Stimulated activated CD8-positive, alpha-beta memory T cell treated with anti-CD3 and anti-CD28 coated beads, Interleukin-15, amount 100 ng/mL, for 1 hour (primary cell): ENCODE measurements at places on chromosomes 7 and 10.

- peak; percentile 85 for DNase-seq
These were observed 9.7 kb upstream of the ZFAND2A start for GRCh38 chr7:1169409-1170368.

GRCh38 chr7:106658316-106659165 lies 2.4 kb downstream of the CCDC71L start:
- no peak for DNase-seq

DNA sequence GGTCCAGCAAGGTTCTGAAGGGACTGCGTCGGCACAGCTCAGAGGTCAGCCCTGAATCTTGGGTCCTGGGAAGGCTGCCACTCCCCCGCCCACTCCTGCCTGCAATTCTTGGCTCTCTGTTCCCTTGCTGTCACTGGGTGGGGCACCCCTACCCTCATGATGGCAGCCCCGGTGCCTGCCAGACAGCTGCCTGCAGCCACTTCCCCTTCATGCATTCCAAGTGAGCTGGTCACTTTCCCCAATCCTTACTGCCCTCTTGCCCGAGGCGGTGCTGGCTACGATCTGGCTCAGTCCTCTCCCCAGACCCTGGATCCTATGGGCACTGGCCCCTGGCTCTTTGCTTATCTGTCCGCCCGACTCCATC lies 14.2 kb downstream of the MYL10 start:
- no peak for DNase-seq

- DNase-seq, result no peak
These were observed 31.4 kb downstream of the OAT start for GRCh38 chr10:124387078-124387874.

- DNase-seq, result no peak
These were observed 106.2 kb downstream of the SAMD9 start for GRCh38 chr7:93011351-93012294.

DNA sequence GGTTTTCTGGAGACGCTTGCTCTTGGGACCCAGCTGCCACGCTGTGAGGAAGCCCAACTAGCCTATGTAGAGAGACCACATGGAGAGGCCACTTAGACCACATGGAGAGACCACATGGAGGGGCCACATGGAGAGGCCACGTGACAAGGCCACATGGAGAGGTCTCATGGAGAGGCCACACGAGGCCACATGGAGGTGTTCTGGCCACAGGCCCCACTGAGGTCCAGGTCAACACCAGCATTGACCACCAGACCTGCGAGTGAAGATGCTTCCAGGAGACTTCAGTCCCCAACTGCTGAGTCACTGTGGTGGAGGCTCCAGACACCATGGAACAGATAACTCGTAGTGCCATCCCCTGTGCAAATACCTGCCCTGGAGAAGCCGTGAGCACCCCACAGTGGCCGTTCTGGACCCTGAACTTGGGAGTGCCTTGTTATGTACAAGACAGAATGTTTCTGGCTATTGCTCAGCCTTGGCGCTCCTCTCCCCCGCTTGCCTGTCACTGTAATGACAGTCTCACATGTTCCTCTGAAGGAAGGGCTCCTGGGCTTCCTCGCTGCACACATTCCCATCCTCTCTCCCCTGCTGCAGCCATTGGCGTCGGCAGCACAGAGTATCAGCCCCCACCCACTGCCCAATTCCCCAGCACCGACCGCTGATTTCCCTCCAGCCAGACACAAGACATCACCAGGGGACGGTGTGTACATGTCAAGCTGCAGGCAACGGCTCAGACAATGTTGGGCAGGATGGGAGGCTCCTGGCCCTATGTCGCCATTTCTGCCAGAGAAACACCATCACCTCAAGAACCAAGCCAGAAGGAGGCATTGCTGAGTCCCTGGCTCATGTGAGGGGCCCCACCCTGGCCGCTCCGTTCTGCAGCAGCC lies 49.0 kb upstream of the TNRC18 start:
- DNase-seq, result no peak

DNA sequence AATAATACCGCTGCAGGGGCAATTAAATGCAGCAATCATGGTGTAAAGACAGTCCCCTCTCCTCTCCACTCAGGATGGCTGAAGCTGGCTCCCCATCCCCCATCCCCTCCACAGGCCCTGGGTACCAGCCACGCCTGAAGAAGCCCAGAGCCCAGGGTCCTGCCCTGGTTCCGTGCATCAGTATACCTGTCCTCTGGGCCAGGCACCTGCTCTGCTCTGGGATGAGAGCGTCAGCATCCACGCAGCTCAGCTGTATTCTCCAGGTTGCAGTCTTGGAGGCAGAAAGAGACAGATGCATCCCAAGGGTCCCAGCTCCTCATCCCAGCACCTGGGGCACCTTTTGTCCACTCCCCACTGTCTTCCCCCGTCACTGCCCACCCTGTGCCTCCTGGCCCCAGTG lies 233.8 kb downstream of the TCERG1L start:
- DNase-seq, result no peak

GRCh38 chr7:98978672-98979071 lies 100.3 kb downstream of the TRRAP start:
- no peak for DNase-seq

GRCh38 chr10:127142136-127142535 lies 54.3 kb downstream of the INSYN2A start:
- DNase-seq, result no peak

DNA sequence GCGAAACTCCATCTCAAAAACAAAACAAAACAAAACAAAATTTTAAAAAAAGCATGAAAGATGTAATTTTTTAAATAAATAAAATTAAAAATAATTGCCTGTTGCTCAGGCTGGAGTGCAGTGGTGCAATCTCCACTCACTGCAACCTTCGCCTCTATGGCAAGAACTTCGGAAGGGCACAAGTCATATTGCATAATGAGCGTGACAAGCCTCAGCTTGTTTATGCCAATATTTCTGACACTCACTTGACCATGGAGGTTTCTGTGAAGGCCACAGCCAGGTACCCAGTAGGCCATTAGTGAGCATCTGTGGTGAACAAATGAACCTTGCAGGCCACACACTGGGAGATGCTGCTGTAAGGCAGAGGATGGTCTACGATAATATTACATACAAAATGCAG lies 106.1 kb upstream of the KMT2C start:
- no peak for DNase-seq

DNA sequence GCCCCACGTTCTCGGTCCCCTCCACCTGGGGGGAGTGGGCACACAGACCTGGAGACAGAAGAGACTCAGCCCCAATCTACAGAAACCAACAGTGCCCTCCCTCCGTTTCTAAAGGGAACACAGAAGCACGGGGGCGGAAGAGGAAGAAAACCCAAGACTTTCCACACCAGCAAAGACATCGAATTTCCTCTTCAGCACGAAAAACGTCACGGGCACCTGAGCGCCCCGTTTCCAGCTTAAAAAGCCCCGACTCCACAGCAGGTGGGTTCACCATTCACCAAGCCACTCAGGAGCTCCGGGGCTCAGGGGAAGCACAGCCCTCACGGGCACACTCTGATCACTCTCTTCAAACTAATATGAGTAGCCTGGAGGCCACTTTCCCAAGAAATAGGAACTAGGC lies 19.6 kb downstream of the NUDT1 start:
- peak; percentile 7 for DNase-seq

DNA sequence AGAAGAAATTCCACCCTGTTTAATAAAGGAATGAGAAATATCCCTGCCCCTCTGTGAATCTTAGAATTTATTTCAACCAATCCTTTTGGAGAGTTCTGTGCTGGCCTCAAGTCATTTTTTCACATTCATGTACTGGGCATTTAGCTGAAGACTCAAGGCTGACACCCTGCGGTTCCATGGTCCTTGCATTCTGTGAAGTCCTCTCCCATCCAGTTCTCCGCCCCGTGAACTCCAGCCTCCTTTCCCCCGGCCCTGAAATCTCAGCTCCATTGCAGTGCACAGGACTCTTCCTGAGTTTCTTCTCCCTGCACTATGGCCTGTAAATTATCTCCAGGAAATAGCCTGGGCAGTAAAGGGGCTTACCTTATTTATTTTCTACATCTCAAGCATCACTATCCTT lies 183.0 kb upstream of the KCND2 start:
- no peak for DNase-seq

DNA sequence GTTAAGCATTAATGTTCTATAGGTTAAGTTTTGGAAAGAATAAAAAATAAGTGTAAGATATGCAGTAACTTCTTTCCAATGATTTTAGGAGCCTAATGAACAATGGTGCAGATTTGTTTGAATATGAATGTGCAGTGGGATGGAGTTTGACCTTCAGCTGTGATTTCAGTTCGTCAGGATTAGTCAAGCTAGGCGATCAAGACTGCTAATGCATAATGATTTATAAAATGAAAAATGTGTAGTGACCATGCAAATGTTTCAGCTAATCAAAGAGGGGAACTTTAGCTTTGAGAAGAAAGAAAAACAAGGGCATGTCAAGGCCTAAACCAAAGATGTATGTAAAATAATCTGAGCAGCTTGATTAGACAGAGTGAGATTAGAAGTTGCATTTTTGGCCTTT lies 208.5 kb downstream of the FOXP2 start:
- no peak for DNase-seq

DNA sequence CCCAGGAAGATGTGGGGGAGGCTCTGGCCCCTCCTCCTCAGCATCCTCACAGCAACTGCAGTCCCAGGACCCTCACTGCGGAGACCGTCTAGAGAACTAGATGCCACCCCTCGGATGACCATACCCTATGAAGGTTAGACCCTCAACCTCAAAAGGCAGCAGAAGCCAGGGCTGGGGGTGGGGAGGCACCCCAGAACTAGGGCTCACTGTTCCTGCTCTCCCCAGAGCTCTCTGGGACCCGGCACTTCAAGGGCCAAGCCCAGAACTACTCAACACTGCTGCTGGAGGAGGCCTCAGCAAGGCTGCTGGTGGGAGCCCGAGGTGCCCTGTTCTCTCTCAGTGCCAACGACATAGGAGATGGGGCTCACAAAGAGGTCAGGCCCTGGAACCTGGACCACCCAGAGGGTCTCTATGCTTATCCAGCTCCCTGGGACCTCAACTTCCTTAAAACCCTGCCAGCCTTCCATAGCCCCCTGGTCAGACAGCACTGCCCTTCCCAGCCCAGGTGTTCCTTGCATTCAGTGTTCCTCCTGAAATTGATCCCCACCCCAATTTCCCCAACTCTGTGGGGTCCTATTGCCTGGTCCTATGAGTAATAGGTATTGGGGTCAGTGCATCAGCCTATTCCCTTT lies 3.7 kb downstream of the SEMA4G start:
- no peak for DNase-seq

DNA sequence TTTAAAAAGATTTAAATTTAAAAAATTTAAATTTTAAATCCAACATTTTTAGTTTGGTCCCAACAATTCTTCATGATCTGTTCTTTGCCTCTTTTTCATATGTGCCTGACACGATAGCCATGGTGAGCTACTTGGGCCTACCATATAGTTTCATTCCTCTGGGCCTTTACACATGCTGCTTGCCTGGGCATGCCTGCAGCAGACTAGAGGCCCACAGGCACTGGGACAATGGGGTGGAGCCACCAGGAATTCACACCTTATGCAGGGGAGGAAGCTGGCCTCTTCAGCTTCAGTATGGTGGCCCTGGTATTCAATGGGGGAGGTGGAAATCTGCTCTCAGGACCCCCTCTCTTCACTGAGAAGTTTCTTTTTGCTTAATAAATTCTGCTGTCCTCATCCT lies 37.8 kb upstream of the ZNF365 start:
- DNase-seq, result no peak

GRCh38 chr7:73555411-73555982 lies 2.0 kb downstream of the BCL7B start:
- no peak for DNase-seq

GRCh38 chr10:112137154-112137987 lies 46.2 kb downstream of the GPAM start:
- DNase-seq, result peak; percentile 37

DNA sequence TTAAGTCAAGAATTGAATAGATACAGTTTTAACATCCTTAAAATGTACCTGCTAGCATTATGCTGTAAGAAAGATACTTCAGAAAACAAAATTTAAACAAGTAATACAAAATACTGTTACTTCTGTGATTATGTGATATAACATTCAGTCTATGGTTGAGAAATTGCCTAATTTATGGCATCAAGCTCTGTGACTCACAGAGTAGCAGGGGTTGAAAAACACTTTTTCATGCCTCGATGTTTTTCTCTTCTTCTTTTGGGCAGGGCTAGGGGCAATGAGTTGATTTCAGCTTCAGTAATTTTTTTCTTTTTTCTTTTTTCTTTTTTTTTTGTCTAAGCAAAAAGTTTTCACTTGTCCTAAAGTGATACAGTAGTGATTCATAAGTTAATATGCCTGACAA lies 209.2 kb downstream of the MBL2 start:
- DNase-seq, result no peak

- no peak for DNase-seq
These were observed 16.7 kb downstream of the SEC31B start for GRCh38 chr10:100502926-100503494.

GRCh38 chr7:37211097-37211880 lies 237.4 kb downstream of the ELMO1 start:
- DNase-seq, result no peak

GRCh38 chr10:132699411-132700155 lies 86.4 kb downstream of the NKX6-2 start:
- no peak for DNase-seq

DNA sequence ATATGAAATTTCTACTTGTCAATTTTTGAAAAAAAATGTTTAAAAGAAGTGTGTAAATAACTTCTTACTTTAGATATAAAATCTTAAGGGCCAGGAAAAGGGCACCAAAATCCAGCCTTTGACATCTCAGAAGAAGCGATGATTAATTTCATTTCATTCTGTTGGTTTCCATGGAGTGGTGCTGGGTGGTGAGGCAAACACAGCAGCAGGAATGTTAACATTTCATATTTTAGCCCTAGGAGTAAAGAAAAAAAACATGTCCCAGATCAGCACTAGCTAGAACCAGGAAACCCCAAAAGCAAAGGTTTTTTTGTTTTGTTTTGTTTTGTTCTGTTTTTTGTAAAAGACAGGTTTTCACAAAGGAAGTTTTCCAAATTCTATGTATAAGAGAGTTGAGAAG lies 298.8 kb upstream of the C7orf33 start:
- no peak for DNase-seq

GRCh38 chr10:106401161-106401560 lies 763.3 kb downstream of the SORCS1 start:
- DNase-seq, result no peak

- peak; percentile 31 for DNase-seq
These were observed 96.6 kb downstream of the FAM53B start for GRCh38 chr10:124647421-124648130.

- DNase-seq, result no peak
These were observed 53.8 kb upstream of the BAMBI start for GRCh38 chr10:28623483-28623882.

- no peak for DNase-seq
These were observed 35.0 kb downstream of the GFRA1 start for GRCh38 chr10:116237970-116238369.

- no peak for DNase-seq
These were observed 456.4 kb upstream of the PFKP start for GRCh38 chr10:2610946-2611345.
